NCI-H524 (cell line): ENCODE measurements at places on chromosomes 2 and 18.

DNA sequence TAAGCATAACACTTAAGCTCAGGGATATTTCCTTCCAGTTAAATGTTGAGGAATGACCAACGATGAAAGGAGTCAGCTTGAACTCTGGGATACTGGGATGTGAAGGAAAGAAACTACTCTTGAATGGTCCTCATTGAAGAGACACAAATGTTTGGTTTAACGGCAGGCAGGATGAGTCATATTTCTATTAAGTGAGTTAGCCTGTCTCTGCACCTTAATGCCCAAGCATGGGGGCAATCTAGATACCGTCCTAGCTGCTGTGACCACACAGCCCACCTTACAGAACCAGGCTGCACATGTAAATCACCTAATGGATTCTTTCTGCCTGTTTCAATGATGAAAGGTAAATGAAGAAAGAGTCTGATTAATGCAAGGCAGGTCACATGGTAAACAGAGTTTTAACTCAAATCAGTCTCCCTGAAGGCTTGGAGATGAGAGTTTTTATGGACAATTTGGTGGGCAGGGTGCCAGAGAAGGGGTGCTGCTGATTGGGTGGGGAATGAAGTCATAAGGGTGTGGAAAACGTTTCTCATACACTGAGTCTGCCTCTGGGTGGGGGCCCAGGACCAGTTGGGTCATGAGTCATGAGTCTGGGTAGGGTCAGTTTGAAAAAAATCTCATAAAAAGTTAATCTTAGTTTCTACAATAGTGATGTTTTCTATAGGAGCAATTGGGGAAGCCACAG is 144.6 kb upstream of the MMADHC start:
- no peak for DNase-seq

DNA sequence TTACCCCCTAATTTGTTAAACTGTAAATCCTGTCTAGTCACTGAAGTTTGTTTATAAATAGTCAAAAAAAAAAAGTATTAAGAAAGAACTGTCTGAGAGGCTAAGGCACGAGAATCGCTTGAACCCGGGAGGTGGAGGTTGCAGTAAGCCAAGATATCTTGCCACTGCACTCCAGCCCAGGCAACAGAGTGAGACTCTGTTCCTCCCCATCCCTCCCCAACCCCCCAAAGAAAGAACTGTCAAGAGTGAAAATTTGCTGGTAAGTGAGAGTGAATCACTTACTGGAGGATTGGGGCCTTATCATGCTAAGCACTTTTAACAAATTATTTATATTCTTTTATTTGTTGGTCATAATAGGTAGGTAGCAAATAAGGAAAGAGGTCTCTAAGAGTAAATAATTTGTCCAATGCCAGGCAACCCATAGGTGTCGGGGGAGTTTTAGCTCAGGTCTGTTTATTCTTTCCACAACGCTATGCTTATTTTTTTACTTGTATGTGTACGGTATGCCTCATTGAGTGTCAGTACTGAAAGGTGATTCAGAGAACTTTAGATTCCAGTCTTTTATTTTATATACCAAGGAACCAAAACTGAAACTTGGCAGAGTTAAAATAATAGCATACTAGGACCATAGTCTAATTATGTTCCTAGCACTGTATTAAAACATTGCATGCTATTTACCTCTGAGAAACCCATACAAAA is 2.5 kb downstream of the TAF4B start:
- DNase-seq = no peak

DNA sequence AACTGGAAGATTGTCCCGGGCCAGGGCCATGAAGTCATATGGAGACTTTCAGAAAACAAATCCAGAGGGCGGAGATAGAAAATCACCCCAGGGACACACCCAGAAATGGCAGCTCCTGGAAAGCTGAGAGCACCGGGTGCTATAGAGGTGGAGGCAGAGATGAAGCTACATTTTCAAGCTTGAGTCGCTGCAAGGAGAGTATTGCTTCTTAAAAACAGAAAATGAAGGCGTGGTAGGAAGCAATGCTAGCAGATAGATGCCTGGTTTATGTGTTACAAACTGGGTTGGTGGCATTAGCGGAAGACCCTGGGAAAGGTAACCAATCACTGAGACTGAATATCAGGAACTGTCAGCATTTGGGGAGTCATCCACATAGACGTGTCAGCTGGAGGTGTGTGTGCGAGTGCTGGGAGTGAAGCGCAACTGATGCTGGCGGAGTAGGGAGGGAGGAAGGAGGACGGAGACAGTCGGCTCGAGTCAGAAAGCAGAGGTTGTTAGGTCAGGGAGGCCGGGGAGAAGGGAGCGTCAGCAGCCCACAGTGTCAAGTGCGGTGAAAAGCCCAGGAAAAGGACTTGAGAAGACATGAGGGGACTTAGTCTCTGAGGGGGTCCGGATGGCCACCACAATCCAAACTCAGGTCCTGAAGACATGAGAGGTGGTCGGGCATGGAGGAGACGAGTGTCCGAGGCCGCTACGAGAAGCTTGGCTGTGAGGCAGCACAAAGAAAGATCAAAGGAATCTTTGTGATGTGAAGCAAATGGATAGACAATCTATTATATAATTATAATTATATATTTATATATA is 45.4 kb downstream of the C18orf63 start:
- DNase-seq = no peak

GRCh38 chr2:120346667-120347358 is 877 bp downstream of the INHBB start:
- no peak for DNase-seq

DNA sequence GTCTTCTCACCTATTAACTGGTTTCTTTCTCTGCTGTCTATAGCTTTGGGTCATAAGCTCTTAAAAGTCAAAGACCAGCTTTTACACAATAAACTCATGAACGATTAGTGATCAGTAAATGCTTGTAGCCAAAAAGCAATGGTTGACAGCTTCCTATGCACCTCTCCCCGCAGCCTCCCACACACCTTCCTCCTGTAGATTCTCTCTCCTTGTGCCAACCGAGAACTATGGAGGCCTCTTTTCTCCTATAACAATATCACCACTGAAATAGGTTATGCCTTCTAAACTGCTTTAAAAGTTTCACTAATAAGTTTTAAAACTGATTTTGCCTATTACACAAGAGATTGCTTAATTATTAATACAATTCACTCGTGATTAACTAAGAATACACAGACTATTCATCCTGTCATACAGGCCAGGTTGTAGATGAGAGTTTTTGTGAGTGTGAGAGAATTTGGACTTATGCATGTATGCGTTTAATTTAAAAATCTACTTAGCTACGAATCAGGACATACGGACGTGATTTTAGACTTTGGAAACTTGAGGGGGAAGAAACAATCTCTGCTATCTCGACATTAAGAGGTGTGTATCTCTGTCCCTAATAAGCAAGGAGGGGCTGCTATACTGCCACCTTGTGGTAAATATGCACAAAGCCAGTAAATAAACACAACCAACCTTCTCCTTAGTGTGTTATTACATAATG is 229.1 kb upstream of the RBBP8 start:
- DNase-seq = no peak

DNA sequence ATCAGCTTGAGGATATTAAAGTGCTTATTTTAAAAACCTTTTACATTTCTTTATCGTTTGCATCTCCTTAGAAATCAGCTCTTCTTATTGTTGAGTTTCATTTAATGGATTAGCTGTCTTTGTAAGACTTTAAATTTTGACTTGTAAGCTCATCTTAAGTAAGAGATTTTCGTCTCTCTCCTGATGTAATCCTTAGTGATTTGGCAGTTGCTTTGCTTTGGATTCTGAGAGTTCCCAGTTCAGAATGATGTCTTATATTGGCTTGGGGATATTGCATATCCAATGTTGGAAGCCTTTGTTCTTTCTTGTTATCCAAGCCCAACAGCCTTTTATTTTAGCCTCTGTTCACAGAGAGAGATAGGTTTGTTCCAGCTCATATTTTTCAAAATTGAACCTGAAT is 212.1 kb downstream of the ARL6IP6 start:
- no peak for DNase-seq

GRCh38 chr2:3512086-3512485 is 7.2 kb downstream of the ADI1 start:
- no peak for DNase-seq

- DNase-seq = no peak
Measured at GRCh38 chr18:34942975-34943374, 98.2 kb upstream of the MAPRE2 start.

DNA sequence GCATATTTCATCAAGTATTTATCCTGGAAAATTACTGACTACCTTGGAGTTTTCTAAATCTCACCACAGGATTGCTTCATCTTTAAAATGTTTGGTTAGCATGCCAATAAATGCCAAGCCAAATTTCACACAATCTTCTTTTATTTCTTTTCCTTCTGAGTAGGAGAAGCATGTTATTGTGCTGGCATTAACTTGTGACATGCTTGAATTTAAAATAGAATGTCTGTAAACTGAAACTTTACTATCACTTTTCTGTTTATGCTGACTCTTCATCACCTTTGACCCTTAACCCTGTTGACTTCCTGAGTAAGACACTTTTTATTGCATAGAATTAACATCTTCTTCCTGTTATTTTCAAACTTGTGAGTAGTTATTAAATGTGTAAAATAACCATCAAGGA is 56.2 kb upstream of the LRRTM4 start:
- DNase-seq = no peak

- DNase-seq = no peak
Measured at GRCh38 chr2:241984271-241984655, 114.7 kb downstream of the RTP5 start.

GRCh38 chr2:135279209-135279608 is 227.1 kb downstream of the RAB3GAP1 start:
- no peak for DNase-seq

DNA sequence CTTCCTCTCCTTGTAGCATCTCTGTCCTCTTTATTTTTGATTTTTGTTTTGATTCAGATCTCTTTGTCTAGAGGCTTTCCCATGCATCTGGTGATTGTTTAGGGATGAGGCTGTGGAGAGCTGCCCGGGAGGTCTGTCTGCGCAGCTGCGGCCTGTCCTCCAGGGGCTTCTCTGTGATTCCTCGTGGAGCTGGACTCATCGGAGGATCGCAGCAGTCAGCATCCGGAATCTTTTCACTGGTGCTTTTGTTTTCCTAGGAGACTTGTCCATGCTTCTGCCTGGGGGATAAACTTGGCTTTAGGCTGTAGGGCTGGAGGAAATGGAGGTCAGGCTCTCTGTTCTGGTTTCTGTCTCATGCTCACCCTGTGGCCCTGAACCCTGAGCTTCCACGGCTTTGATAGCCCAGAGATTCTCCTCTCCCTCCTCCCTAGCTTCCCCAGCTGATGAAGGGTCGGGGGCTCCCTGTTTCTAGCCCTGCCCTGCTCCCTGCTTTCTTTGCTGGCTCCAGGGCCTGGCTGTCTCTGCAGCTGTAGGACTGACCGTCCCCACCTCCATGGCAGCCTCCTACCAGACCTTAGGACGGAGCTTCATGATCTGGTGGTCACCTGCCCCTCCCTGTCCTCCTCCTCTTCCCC is 35.5 kb downstream of the ZNF532 start:
- DNase-seq = no peak

GRCh38 chr2:1871171-1871570 is 126.9 kb upstream of the PXDN start:
- no peak for DNase-seq

GRCh38 chr18:61893971-61894750 is 1.4 kb upstream of the RNF152 start:
- DNase-seq = peak; percentile 37

DNA sequence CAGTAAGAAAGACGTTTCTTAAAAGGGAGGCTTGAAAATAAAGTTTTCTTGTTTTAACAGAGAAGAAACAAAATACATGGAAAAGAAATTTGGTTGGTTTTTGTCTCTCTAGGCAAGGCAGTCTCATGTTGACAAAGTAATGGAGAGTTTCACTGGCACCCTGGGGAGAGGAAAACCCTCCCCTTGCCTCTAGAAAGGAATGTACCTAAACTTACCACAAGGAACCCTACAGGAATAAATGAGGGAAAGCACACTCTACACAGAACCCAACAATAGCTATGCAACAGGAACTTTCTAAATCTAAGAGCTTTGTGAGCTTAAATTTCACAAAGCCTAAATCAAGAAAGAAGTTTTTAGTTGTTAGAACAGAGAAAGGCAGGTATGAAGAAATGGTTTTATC is 37.0 kb downstream of the FIGN start:
- DNase-seq = no peak

DNA sequence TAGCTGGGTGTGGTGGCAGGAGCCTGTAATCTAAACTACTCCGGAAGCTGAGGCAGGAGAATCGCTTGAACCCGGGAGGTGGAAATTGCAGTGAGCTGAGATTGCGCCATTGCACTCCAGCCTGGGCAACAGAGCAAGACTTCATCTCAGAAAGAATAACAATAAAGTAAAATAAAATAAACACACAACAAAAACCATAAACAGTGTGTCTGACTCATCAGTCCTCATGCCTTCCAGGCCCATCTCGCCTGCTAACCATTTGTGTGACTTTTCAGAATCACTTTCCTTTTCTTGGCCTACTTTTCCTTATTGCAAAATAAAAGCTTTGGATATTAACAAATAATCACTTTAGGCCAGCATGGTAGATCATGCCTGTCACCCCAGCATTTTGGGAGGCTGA is 42.0 kb upstream of the ASXL2 start:
- DNase-seq = no peak

- no peak for DNase-seq
Measured at GRCh38 chr2:129857200-129857599, 122.3 kb upstream of the RAB6C start.

GRCh38 chr2:199356412-199356811 is 101.3 kb downstream of the SATB2 start:
- no peak for DNase-seq

DNA sequence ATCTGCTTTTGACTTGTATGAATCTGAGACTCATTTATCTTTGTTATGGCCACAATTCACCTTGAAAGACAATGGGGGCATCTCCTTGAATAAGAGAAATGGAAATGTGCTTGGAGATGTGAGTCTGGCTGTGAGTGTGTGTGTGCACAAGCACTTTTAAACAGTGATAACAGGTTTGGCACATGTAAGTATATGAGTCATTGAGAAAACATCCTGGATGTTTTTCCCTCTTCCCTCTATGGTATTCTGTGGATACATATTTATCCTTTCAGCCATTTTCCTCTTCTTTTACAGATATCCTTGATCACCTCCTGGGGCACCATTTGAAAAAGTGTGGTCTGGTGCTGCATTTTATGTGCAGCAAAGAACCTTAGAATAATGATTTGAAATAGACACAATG is 317.3 kb upstream of the THUMPD2 start:
- no peak for DNase-seq

DNA sequence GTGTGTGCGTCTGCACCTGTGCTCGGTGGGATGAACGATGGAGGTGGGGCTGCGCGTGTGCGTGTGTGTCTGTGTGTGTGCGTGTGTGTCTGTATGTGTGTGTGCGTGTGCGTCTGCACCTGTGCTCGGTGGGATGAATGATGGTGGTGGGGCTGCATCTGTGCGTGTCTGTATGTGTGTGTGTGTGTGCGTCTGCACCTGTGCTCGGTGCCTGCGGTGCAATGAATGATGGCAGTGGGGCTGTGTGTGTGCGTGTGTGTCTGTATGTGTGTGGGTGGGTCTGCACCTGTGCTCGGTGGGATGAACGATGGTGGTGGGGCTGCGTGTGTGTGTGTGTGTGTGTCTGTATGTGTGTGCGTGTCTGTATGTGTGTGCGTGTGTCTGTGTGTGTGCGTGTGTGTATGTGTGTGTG is 48.5 kb upstream of the CTDP1 start:
- no peak for DNase-seq
